ENCODE measurements at places on chromosomes 11 and 22.

DNA sequence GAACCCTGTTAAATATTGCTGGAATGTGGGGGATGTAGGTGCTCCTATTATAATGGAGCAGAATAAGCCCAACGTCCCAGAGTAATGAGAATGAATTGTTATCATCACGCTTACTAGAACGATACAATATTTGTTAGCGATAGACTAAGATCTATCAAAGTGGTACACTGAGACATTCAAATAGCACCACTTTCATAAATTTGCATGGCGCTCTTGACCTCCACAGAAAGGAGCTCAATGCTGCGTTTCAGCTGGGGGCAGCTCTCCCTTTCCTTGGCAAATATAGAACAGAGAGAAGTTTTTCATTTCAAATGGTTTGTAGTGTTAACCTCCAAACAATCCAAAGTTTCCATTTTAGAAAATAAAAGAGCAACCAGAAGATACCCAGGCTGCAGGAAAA is 38.2 kb upstream of the BLID start:
- DNase-seq: no peak

DNA sequence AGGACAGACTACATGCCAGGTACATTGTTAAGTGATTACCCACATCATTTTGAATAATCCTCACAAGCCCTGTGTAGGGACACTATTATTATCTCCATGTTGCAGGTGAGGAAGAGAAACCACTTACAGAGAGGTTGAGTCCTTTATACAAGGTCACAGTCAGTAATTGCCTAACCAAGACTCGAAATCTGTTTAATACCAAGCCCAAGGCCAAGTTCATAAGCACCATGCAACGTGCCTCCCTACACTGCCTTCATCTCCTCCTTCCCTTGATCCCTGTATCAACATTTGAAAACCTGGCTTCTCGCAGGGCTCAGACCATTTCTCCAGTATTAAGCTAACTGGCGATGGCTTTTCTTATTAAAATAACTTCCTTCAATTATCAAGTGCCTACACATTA is 41.7 kb upstream of the SEZ6L start:
- DNase-seq: no peak

DNA sequence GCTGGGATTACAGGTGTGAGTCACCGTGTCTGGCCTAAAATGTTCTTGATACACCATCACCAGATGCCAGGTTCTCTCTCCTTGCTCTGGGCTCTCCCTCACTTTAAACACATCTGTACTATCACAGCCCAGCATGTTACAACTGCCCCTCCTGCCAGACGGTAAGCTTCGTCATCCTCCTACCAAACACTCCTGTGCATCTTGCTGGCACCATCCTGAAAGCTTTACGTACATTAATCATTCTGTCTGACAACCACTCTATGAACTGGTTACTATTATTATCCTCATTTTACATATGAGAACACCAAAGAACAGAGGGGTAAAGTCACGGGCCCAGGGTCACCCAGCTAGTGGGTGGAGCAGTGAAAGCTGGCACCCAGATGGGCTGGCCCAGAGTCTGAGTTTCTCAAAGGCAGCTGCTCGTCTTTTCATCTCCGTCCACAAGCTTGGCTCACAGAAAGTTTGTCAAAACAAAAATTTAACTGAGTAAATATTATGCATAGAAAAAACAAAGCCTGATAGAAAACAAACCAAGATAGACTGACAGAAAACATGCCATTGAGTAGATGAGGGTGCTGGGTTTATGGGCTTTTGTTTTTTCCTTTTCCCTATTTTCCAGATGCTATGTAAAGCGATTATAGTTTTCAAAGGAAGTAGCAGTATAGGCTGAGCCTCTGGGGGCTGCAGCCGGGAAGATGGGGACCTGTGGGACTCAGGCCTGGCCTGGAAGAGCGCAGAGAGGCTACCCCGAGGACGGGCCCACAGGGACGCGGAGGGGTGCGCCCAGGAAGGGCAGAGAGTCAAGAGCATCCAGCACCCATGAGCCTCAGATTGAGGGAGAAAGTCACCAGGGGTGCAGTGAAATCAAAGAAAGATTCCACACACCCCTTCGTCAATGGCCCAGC is 9.5 kb downstream of the PLA2G6 start:
- DNase-seq: no peak

- no peak for DNase-seq
Measured at GRCh38 chr11:70169127-70169526, 34.0 kb upstream of the FADD start.

- peak; percentile 53 for DNase-seq
Measured at GRCh38 chr11:65588199-65589054, 7.2 kb downstream of the KCNK7 start.

DNA sequence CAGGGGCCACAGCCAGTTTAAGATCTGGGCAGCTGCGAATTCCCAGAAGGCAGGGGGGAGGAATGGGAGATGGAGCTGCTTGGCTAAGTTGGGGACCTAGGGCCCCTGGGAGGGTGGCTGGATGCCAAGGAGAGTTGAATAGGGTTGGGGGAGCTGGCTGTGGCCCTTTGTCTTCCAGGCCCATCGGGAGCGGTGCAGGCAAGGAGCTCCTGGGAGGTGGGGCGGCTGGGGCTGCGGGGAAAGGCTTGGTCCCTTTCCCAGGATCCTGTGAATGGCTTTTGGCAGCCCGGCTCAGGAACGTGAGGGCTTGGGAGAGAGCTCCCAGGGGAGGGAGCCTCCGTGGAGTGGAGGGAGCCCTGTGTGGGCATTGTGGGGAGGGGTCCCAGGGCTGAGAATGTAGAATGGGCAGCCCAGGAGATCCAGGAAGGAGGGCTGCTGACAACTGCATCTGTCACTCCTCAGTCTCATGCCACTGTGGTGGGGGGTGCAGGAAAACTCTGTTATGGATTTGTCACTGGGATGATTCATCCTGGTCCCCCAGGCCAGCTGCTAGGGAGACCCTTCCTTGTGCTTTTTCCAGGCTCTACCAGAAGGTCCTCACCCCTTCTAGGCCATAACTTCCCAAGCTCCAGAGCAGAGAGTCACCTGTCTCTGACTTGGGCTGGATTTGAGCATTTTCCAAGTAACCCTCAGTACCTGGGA is 6.0 kb downstream of the FREY1 start:
- DNase-seq: no peak

GRCh38 chr11:20368438-20368837 is 4.9 kb downstream of the HTATIP2 start:
- DNase-seq: no peak

- no peak for DNase-seq
Measured at GRCh38 chr11:44652901-44653644, 73.7 kb upstream of the TSPAN18 start.

DNA sequence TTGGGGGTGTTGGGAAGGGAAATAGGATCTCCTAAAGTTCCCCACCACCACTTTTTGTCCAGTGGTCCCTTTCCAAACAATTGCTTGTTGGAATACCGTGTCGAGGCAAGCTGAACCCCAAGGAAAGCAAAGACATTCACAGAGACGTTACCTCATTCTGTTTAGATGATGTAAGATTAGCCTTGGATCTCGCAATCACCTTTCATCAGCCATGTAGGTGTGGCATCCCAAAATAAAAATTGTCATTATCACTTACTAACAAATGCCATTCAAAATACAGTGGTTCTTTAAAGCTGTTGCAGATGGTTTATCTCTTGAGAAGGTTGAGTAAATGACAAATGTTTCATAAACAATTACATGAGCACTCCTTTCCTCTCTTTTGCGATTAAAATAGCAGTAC is 86.5 kb upstream of the SLC25A18 start:
- no peak for DNase-seq

- no peak for DNase-seq
Measured at GRCh38 chr11:47498149-47498548, 49.2 kb upstream of the RAPSN start.

- DNase-seq: no peak
Measured at GRCh38 chr11:67390947-67391303, 861 bp upstream of the RAD9A start.

DNA sequence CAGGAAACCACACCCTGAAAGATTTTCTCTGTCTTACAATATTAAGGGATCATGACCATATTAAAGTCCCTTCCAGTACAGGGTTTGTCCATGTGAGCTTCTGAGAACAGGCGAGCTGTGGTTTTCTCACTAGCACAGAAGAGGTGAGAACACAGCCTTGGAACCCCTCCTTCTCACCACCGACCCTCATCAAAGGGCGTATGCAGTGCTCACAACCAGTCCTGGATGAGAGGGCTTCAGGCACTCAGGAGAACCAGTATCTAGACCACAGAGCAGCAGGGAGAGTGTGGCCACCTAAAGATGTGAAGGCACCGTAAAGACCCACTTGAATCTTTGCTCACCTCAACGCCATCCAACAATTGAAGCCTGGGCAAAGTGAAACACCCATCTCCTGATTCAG is 397.0 kb downstream of the ETS1 start:
- no peak for DNase-seq

GRCh38 chr11:19976281-19976941 is 183.9 kb downstream of the DBX1 start:
- no peak for DNase-seq

- DNase-seq: no peak
Measured at GRCh38 chr11:64776875-64777274, 1.5 kb downstream of the SF1 start.

- no peak for DNase-seq
Measured at GRCh38 chr11:15346907-15347306, 232.2 kb downstream of the INSC start.

DNA sequence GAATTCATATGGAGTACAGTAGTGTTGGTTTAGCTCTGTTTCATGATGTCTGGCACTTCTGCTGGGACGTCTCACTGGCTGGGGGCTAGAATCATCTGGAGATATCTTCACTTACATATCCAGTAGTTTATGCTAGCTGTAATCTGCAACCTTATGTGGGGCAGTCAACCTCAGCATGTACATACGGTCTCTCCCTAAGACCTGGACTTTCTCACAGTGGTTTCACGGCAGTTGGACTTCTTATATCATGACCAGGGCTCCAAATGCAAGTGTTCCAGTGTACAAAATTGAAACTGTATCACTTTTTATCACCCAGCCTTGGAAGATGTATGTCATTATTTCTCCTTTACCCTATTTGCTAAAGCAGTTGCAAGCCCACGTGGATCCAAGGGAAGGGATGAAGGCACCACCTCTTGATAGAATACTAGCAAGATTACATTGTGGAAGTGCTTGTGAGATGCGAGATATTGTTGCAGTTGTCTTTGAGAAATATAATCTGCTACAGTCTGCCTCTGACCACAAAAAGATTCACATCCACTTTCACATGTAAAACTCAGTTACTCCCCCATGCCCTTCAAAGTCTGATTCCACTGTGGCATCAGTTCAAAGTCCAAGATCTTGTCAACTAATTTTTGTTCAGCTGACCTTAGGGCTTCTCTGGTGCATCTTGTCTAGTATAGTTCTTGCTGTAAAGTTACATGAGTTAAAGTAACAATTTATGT is 316.6 kb upstream of the NCAM1 start:
- DNase-seq: no peak

GRCh38 chr22:30033901-30034300 is 46.4 kb upstream of the HORMAD2 start:
- DNase-seq: no peak

DNA sequence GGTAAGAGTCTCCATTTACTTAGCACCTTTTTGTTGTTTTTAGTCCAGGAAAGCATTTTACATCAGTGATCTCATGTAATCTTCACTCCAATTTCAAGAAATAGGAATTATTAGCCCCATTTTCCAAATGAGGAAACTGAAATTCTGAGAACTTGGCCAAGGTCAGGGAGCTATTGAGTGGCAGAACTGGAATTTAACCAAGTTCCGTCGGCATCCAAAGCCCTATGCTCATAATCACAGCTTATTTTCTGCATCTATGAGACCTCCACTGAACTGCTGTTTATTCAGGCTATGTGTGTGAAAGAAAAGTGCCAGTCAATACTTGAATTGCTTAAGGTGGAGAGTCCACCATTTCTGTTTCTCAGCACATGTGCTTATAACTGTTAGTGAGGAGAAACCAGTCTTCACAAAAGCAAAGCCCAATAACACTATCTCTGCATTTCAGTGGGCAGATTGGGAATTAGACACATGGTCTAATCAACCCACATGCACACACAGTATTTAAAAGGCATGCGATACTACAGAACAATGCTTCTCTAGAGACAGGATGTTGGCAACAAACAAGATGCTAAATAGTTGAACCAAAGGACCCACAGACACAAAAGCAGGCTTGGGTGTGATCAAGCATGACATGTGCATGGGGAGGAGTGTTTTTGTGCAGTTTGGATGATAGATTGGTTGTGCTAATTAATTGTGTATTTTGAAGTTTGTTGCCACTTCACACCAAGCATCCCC is 780.6 kb downstream of the OPCML start:
- DNase-seq: no peak

DNA sequence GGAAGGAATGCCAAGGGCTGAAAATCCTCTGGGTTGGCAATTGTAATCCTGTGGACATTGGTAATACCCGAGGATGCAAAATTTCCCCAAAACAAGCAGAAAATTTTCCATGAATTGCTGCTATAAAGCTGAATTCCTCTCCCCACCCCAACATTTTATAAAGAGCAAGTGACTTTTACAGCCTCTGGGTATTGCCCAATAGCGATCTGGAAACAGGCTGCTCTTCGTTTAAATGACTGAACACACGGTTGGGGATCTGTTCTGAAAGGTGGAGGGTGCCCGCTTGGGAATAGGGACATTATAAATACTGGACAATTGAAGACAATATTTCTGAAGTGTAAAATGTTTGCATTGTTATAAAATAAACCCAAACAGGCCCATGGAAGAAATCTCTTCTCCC is 20.6 kb downstream of the EHF start:
- no peak for DNase-seq

DNA sequence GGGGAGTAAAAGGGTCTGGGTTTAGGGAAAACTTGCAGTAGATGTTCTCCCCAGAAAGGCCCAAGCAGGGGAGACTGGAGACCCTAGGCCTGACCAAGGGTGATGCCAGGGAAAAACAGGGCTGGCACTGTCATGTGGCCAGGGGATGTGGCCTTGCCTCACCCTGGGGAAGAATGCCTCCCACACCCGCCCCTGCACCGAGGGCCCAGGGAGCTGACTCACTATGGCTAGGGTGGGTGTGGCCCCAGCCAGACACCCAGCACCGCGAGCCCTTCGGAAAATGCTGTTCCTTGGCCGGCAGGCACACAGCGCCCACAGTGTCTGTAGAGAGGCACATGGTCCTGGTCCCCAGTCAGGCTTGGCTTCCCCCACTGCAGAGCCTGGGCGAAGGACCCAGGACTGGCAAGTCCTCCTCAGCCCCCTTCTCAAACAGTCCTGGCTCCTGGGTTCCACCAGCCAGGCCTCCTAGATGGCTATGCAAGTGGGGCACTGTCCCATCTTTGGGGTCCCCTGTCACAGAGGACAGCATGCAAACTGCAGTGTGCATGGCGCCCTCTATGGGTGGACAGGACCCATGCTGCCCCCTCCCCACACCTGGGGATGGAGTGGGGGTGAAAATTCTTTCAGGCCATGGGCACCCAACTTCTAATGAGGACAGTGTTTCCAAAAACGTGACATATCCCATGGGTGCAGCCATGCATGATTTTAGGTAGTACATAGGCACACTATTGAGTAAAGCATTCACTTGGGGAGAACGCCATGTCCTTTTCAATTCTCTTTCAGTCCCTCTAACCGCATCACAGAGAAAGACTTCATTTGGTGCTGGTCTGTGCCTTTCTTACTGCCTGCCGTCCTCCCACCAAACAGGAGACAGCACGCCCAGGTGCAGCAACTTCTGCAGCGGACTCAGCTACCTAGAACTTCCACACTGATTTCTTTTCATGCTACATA is 15.2 kb downstream of the TMPRSS5 start:
- no peak for DNase-seq

- peak; percentile 70 for DNase-seq
Measured at GRCh38 chr11:16613512-16614381, 124.7 kb upstream of the C11orf58 start.

GRCh38 chr11:3853899-3854659 is 1.4 kb upstream of the STIM1 start:
- no peak for DNase-seq

- DNase-seq: no peak
Measured at GRCh38 chr11:72955466-72955865, 141.3 kb downstream of the ATG16L2 start.

Data from stimulated activated CD4-positive, alpha-beta T cell treated with anti-CD3 and anti-CD28 coated beads, TNF-alpha, amount 100 ng/mL, for 24 hours (primary cell).